ENCODE measurements at places on chromosomes 4 and X. TPM values are rescaled to one million over a fixed set of nuclear protein-coding genes. Genes with fewer than 3 reads are reported as not detected.

Gene WFS1
- 8.8 TPM for total RNA-seq

GRCh38 chr4:38071801-38072431, 111.7 kb downstream of the PTTG2 start:
- DNase-seq: no peak

Gene NPFFR2
- total RNA-seq: 2.1 TPM

DNA sequence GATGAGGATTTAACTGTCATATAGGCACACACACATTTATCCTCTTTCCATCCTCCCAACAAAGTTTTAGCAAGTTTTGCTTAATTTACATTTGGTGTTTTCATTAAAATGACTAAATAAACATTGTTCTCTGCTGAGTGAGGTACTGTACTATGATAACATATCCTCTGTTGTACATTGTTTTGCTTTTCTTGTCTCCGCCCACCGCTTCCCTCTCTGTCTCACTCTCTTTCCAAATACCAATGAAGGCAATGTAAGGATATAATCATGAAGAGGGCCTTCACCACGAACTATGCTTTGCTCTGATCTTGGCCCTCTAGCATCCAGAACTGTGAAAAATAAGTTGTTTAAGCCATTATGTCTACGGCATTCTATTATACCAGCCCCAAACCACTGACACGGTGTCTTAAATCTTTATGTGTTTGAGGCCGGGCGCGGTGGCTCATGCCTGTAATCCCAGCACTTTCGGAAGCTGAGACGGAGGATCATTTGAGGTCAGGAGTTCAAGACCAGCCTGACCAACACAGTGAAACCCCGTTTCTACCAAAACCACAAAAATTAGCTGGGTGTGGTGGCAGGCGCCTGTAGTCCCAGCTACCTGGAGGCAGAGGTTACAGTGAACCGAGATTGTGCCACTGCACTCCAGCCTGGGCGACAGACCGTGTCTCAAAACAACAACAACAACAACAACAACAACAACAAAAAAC, 65.3 kb downstream of the HPRT1 start:
- no peak for DNase-seq

Gene ERVMER34-1
- 2.0 TPM for total RNA-seq

- DNase-seq: peak; percentile 43
Observed at GRCh38 chr4:184384810-184385557, 89.4 kb downstream of the IRF2 start.

DNA sequence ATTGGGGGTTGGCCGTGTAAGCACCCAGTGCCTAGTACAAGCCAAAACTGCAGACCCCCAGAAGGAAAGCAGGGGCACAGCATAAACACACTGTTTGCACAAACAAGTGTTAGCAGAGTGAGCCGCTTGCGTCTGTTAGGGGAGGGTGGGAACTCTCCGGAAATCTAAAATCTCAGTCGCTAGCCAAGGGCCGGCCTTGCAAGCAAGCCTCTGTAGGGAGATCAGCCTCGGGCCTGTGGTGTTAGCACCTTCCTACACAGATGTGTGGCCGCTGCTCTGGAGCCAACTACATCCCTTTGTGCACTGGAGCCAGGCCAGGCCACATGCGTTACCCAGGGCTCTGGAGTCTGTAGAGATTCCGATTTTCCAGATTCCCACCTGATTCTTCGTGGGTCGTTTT, 67.1 kb downstream of the GPR143 start:
- no peak for DNase-seq

Gene NAP1L5
- 6.9 TPM for total RNA-seq

Gene CSAG1
- not detected for total RNA-seq

DNA sequence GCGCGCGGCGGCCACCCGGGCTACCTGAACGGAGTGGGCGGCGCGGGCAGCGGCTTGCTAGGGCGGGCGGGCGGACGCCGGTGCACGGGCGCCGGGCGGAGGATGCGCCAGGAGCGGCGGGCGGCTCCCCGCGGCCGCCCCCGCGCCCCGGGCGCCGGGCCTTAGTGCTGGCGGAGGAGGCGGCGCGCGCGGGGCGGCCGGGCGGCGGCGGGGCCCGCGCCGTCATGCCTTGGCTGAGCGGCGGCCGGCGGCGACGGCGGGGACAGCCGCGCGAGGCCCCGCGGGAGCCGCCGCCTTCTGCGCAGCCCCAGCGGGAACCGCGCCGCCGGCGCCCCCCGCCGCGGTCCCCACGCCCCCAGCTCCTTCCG, 48.2 kb downstream of the CLDN34 start:
- no peak for DNase-seq

GRCh38 chr4:40990236-40990898, 224.0 kb downstream of the APBB2 start:
- no peak for DNase-seq

GRCh38 chr4:45100956-45101818, 374.8 kb upstream of the GNPDA2 start:
- DNase-seq: no peak

GRCh38 chr4:25913056-25913850, 767 bp upstream of the SMIM20 start:
- peak; percentile 87 for DNase-seq

Gene NAT8L
- 0.62 TPM for total RNA-seq

GRCh38 chr4:128635141-128635954, 174.2 kb upstream of the JADE1 start:
- DNase-seq: peak; percentile 46

Gene YY2
- 0.56 TPM for total RNA-seq

Gene ASB5
- not detected for total RNA-seq

DNA sequence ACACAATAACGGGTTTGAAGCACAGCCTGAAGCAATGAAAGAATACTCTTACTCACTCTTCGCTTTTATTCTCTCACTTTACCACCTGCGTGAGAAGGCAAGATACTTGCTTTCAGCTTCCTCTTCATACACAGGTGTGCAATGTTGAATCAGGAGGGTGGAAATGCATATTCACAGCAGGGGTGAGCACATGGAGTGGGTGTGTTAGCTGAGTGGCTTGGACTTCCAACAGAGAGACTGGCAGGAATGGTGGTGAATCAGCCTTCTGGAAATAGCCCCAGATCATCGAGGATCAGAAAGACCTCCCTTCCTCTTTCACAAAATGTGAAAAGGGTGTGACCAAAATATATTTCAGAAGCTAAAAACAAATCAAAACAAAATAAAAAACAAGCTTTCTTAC, 521.2 kb downstream of the STIM2 start:
- DNase-seq: no peak

DNA sequence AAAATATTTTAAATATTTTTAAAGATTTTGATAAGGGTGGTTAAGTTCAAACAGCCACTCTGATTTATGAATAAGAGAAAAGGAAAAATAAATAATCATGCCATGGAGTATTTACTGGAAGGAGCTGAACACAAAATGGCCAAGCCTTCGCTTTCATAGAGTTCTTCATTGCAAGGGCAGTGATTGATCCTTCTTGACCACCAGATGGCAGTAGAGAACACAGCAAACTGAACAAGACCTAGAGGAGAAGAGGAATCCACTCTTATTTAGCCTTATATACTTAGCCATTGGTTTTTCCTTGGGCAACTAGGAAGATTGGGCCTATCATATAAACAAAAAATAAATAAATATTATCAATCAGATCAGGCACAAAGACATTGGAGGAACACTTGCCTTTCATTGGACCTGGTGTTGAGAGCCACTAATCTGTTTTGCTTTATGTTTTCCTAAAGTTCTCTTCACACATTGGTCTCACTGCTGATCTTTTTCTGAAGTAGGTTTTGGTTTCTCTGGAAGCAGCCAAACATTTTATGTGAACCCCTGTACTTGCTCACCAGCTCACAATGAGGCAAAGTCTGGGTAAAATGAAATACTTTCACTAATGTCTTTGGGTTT, 58.1 kb upstream of the PARM1 start:
- peak; percentile 87 for DNase-seq

Gene ADH1C
- not detected for total RNA-seq

DNA sequence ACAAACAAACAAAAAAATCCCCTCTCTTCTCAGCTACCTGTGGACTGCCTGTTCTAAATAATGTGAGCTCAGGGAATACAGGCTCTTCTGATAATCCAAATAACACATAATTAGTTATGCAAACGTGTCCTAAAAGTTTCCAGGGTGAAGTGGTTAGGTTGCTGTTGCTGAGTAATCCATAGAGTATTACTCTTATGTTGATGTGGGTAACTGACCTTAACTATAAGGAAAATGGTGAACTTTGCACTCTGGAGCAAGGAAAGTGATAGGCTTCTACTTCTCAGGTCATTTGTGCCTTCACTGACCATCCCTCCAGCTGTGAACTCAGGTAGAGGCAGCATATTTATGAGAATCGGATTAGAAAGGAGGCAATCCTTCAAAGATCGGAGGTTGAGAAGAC, 19.9 kb downstream of the MSN start:
- no peak for DNase-seq

DNA sequence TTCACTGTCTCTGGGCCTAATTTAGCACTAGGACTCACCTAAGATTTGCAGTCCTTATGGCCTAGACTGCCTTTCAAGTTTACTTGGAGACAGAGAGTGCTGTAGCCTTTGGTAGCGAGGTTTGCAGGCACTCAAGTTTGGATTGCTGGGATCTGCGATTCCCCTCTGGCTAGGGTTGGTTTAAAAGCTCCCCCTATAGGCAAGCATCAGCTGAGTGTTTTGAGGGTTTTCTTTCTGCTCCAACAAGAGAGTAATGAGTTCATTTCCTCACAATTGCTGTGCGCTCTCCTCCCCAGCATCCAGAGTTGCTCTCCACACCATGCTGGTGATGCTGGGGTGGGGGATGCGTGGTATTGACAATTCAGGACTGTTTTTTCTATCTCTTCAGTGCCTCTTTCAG, 206.9 kb downstream of the GLUD2 start:
- peak; percentile 31 for DNase-seq

- no peak for DNase-seq
Observed at GRCh38 chr4:173280998-173281397, 53.2 kb downstream of the HMGB2 start.

Gene FABP2
- not detected for total RNA-seq

GRCh38 chrX:123184866-123185276, 793 bp downstream of the GRIA3 start:
- DNase-seq: peak; percentile 31

Gene KLHL34
- total RNA-seq: not detected

- peak; percentile 11 for DNase-seq
Observed at GRCh38 chr4:174523025-174523693, 871 bp upstream of the HPGD start.

DNA sequence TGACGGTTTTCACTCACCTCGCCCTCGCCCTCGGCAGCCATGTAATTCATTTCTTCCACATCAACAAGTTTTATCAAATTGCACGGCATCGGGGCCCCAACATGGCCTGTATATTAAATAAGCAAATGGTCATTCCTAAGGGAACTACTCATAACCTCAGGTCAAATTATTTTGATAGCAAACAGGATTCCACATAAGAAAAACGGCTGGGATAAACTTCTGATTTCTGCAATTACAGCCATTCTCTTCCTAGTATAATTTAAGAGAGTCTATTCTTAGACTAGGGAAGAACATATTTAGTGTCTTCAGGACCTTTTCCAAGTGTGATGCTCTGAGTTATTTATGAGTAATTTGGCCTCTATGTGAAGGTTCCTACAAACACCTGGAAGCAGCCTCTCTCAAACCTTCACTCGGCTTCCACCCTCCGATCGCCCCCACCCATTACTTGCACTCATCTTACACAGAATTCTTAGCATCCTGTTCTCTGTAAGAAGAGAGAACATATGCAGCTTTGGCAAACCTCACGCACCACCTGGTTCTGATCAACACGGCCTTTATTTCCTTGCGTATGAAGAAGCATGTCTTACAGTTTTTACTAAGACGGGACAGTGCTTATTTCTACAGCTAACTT, 29.4 kb upstream of the CENPU start:
- no peak for DNase-seq

Gene ARMCX4
- 14.1 TPM for total RNA-seq

GRCh38 chr4:146545102-146545501, 23.4 kb upstream of the SLC10A7 start:
- DNase-seq: peak; percentile 42

Gene STATH
- not detected for total RNA-seq

Gene RBM46
- 0.09 TPM for total RNA-seq

Gene UGT2A3
- total RNA-seq: not detected

GRCh38 chrX:53265771-53266574, 15.4 kb downstream of the IQSEC2 start:
- DNase-seq: no peak

DNA sequence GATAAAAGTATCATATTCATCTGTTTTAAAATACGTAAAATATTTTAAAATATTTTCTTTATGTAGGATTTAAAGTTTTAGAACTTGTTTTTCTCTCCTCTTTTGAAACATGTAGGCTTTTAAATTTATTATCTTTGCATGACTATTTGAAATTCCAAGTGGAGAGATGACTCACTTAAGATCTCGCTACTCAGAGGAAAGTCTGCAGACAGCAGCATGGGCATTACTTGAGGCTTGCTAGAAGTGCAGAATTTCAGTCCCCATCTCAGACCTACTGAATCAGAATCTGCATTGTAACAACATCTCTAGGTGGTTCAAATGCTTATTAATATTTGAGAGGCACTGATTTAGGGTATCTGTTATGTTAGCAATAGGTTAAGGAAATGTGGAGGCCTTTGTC, 225.7 kb upstream of the ARX start:
- no peak for DNase-seq

GRCh38 chrX:124325732-124326131, 6.7 kb upstream of the TEX13D start:
- DNase-seq: no peak

GRCh38 chr4:151668689-151669402, 92.0 kb downstream of the GATB start:
- DNase-seq: no peak

DNA sequence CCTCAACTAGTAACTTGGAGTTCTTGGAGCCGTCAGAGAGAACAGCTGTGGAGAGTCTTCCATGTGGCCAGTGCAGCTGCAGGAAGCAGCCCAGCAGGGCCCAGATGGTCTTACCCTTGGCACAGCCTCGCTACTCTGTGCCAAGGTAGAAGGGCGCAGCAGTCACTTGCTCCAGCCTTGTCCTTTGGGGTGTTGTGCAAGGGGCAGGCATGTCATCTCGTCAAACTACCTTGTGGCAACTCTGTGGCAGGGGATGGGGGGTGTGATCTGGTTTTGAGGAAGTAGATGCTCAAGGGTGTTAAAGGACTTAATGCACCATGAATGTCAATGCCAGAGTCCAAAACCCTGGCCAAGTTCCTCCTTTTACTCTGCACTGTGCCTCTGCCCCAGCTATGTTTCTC, 34.2 kb upstream of the TBC1D14 start:
- no peak for DNase-seq

DNA sequence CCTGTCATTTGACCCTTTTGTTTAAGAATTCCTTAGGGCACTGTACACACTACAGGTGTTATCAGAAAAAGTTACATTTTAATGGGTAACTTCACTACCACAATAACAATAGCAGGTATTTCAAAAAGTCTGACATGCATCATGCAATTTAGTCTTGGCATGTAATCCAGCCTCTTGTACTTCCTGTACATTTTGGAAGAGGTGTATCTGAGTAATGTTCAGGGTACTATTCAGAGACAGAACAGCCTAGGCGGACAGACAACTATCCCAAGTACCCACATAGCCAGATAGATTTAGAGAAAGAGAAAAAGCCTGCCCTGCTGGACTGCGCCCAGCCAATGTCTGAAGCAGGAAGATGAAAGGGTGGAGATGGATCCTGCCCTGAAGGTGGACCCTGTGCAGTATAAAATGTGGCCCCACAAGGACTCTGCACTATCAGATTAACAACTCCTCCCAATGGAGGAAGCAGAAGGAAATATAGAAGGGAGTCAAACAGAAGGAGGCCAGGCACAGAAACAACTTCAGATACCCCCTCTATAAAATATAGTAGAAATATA, 8.5 kb downstream of the UGT2B7 start:
- DNase-seq: no peak
